ENCODE measurements at places on chromosomes 1 and 21.

- peak; percentile 43 for DNase-seq
Observed at GRCh38 chr1:117606649-117607430, 992 bp downstream of the TENT5C start.

DNA sequence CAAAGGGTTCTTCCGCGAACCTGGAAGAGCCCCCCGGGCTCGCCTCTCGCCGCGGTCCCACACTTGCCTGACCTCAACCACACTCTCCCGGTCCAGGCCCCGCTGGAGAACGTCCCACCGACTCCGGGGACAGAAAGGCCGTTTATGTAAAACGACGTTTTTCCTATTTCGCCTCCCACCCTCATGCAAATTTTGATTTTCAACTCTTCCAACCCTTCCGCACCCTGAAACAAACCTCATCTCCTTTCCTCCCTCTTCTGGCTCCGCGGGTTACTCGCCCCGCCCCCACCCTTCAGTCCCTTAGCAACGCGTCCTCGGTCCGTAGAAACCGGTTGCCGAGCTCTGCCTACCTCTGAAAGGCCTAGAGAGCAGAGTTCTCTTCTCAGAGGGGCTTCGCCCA is at the start of gene C1orf141:
C1orf141 (minus strand) TSS at position 276 of the 400 bp plus-strand sequence. CDS start 7,730 bp downstream, outside the sequence.
- DNase-seq = peak; percentile 96

DNA sequence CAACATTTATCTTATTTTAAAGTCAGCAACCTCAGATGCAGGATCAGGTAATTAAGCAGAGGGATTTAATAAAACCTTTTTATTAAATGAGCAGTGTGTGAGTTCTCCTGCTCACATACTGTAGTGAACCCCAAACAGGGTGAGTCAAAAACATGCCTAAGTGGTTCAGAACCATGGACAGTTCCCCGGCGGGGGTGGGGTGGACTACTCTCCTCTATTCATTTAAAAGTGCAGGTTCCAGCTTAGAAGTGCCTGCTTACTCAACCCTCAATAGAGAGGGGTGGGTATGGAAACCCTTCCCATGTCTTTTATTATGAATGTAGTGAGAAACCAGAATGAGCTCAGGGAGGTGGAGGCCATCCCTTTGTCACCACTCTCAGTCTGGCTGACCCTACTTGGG is 397.9 kb downstream of the HHAT start:
- no peak for DNase-seq

- no peak for DNase-seq
Observed at GRCh38 chr1:9737671-9738070, 86.1 kb downstream of the CLSTN1 start.

- no peak for DNase-seq
Observed at GRCh38 chr1:51936531-51936930, 54.0 kb downstream of the RAB3B start.

DNA sequence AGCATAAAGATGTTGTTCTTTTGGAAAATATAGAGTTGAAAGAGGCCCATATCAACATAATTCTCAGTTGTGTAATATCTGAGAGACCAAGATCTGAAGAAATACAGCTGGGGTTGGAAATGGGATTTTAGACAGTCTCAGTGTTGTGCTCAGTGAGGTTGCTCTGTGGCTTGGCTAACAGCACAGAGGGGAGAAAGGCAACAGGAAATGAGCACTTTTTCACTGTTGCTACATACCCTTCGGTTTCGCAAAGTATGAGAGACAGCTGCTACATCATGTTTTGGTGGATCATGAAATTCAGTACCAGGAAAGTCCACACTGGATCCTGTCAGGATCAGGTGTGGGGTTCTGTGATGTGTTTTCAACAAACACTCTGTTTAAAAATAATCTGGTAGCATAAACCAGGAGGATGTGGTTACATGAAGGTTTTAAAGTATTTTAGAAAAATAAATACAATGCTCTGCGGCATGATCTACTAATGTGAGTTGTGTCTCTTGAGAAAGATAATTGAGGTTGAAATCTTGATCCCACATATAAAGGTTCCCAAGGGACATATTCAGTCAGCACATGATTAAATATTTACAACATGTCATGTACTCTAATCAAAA is 7.0 kb upstream of the GPR88 start:
- DNase-seq = no peak

Data from NCI-H526 treated with DMSO at 0.1 percent for 48 hours (cell line).